ENCODE measurements at places on chromosomes 4 and X.

DNA sequence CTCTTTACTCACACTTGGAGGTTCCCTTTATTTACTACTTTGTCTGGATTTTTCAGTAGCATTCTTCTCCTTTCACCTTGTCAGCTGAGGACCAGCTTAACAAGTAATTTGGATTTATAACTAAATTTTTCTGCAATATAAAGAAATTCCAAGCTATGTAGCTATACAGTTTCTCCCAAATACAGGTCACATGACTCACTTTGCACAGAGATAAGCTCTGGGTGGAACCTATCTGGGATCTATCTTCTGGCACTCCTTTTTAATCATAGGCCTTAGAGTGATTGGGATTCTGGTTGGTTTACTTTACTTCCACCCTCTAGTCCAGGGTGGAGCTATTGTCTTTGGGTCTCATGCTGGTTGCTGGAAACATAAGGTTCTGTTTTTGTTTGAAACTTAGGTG, 34.9 kb upstream of the STK26 start:
- no peak for DNase-seq

DNA sequence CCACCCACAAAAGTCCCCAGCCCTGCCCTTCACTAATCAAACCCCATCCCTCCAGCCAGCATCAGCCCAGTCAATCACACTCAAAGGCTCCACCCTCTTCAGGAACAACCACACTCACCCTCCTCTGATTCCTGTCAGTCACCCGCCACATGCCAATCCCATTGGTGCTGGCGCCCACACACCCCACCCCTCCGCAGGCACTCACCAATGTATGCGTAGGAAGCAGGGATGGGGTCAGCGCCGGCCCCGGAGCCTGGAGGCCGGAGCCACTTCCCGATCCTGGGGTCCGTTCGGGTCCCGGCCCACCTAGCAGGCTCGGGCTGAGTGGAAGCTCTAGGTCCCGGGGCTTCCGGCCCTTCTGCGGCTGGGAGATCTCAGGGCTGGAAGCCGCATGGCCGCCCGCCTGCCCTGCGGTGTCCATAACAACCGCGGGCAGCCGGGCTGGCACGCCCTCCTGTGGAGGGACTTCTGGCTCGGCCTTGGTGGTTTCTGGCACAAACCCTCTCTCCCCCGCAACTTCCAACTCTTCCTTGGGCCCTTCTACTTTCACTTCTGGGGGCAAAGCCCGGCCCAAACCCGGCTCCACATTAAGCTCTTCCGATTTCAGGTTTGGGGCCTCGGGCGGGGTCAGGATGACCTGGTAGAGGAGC, 7.9 kb upstream of the CFP start:
- no peak for DNase-seq

DNA sequence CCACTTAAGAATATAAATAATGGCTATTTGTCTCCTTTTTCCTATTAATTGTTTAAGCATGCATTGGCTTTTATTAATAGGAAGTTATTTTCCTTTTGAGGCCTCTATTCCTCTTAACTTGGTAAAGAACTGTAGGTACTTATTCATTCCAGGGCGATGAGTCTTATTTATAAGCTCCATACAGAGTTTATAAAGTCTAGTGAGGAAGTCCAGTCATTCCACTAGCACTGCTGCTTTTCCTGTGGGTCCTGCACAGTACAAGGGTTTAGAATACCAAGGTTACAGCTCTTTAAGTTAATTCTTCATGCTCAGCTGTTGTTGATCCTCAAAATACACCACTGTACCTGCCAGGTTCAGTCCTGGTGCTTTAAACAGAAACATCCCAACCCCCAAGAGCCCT, 28.5 kb upstream of the WNK3 start:
- no peak for DNase-seq

DNA sequence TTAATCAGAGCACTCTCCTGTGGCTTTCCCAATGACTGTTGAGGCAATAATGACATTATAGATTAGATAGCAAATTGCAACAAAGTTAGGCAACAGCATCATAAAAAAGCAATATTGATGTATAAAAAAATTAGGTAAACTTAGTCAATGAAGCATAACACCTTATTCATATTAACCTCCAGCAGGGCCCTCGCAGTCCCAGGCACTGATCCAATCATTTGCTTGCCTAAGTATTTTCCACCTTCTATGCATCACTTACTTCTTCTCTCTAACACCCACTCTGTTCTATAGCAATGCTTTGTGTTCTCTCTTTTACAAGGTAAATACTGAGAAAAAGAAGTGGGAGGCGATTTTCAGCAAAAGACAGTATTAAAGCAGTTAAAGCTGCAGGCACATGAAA, 833.5 kb upstream of the ADGRL3 start:
- DNase-seq = no peak

DNA sequence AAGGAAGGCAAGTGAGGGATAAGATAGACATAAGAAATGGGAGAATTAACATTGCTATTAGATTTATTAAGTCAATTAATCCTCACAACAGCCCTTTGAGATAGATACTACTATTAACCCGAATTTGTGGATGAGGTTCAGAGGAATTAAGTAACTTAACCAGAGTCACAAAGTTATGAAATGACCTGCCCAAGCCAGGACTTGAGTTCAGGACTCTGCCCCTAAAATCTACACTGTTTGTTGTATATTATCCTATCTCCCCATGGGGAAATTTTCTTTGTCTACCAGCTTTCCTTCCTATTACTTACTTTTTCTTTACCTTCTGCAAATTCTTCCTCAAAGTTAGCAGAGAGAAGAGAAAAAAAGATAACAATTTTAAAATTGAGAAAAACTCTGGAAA, 33.4 kb upstream of the UBQLN2 start:
- DNase-seq = no peak

DNA sequence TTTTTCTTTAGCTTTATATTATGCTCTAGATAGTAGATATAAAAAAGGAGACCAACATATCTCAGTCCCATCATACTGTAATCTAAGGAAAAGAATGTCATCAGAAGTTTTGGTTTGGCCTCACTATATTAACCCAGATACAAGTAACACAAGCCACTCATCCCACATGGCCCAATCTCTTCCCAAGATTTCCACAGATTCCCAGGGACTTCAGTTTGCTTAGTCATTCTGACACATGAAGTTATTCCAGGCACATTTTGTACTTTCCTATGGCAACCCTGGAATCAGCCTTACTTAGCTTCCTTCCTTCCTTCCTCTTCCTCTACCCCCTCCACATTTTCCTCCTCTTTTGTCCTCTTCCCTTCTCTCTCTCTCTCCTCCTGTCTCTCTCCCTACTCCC, 21.7 kb upstream of the DCLK2 start:
- peak; percentile 52 for DNase-seq

- DNase-seq = no peak
Observed at GRCh38 chr4:35771571-35771970, 472.7 kb downstream of the ARAP2 start.

DNA sequence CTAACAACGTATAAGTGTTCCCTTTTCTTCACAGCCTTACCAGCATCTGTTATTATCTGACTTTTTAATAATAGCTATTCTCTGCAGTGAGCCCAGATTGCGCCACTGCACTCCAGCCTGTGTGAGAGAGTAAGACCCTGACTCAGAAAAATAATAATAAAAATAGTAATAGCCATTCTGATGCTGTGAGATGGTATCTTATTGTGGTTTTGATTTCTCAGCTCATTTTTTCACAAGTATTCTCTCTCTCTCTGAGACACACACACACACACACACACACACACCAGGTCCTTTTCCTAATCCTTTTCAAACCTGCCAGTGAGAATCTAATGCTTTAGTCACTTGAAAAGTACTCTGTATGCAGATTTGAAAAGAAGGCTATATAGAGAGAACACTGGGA, 89.8 kb downstream of the CHIC2 start:
- no peak for DNase-seq

DNA sequence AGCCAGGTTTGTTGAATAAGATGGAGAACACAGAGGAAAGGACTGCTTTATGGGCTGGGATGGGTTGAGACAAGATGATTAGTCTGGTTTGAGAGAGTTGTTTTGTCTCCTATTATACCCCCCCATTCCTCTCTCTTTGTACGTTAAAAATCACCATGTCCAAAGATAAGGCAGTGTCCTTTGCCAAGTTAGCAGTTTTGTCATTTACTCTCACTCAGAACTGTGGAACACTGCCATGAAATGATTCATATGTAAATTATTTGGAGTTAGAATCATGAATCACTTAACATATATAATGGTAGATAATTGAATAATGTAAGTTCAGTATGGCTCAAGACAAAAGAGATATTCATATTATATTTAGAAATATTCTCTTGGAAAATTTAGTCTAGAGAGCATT, 151.3 kb downstream of the DCLK2 start:
- DNase-seq = peak; percentile 55

DNA sequence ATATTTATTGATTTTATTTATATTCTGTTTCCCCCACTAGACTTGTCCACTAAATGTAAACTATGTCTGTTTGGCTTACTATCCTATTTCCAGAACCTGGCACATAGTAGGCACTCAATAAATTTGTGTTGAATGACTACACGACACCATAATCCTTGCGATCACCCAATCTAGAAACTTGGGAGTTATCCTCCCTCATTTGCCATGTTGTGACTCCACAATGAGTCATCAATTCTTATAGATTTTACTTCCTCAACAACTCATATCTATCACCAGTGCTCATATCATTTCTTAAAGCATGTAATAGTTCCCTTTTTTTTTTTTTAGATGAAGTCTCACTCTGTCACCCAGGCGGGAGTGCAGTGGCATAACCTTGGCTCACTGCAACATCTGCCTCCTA, 39.9 kb upstream of the VAMP7 start:
- DNase-seq = no peak

- no peak for DNase-seq
Observed at GRCh38 chr4:28545986-28546385, 1685.3 kb downstream of the STIM2 start.

GRCh38 chr4:187451776-187452175, 543.8 kb upstream of the ZFP42 start:
- DNase-seq = no peak

DNA sequence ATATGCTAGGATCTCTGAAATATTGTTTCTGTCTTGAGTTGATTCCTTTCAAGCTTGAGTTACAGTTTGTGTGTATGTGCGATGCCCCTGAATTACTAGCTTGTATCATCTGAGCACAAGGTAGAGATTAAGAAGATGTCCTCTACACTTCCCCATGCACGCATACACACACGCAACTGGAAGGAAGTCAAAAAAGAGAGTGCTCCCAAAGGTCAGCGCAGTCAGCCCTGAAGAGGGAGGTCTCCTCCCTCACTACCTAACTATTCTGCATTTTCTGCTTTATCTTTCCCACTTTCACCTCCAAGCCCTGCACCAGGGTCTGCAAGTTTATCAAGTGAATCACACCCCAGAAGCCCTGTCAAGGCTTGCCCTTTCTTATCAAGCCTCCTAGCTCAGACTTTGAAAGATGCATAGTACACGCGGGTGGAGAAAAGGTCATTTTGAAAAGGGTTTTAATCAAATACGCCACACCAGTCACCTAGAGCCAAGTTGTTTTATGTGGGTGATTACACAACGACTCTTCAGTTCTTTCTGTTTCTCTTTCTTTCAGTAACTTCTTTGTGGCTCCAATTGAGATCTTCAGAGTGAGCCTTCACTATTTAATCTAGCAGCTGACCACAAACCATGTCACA, 127.7 kb downstream of the ASB9 start:
- no peak for DNase-seq

GRCh38 chr4:77022560-77023179, 53.1 kb downstream of the CCNI start:
- DNase-seq = peak; percentile 35

GRCh38 chrX:66015900-66016689, 23.8 kb downstream of the VSIG4 start:
- DNase-seq = no peak

GRCh38 chrX:99909946-99910345, 500.1 kb downstream of the PCDH19 start:
- DNase-seq = no peak

GRCh38 chr4:52889354-52889753, 27.2 kb downstream of the RASL11B start:
- no peak for DNase-seq

DNA sequence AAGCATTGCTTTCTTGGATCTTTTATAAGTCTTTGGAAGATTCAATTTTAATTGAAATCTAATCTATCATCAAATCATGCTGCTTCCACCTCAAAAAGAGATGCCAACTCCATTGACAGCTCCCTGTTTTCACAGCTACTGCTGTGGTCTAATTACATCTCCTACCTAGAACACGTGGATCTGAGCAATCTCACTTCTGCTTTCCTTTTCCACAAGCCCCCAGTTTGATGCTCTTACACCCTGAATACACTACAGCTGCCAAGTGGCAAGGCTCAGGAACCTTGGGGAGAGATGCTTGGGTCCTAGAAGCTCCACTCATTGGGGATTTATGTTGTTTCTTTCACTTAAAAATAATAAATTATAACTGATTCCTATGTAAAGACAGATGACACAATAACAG, 172.0 kb downstream of the CFAP299 start:
- no peak for DNase-seq

GRCh38 chrX:87006561-87006960, 511.0 kb upstream of the KLHL4 start:
- no peak for DNase-seq

- peak; percentile 63 for DNase-seq
Observed at GRCh38 chr4:127975121-127975770, 10.0 kb downstream of the ABHD18 start.

- DNase-seq = peak; percentile 41
Observed at GRCh38 chr4:24730256-24731001, 64.9 kb upstream of the SOD3 start.

DNA sequence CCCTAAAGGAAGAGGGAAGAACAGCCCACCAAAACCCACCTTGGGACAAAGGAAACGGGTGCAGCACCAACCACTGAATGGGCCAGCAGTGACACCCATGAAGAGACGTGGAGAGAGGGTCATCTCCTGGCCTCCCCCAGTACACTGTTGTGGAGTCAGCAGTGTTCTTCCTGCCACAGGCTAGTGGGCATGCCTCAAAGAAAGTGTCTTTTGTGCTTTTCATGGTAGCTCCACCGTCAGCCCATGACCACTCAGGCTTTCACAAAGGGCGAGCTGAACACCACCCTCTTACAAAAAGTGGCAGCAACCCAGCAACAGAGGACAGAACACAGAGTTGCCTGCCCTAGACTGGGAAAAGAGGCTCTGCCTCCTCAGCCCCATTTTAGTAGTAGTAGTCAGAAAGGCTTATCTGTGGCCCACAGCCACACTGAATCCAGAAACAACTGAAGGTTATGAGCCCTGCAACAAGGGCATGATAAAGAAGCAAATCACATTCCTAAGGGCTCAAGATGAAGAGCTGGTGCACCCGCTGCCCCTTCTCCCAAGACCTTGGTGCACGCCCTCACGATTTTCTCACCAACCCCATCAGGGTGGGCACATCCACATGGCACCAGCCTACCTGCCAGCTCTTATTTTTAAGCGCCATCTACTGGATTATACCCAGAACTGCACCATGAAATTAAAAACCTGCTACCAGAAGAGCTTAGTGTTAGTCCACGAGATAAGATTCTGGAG, 53.1 kb downstream of the RAB28 start:
- no peak for DNase-seq

GRCh38 chrX:71627588-71628404, 9.5 kb upstream of the CXCR3 start:
- DNase-seq = no peak

- no peak for DNase-seq
Observed at GRCh38 chr4:37524267-37524666, 161.9 kb downstream of the RELL1 start.

Data from HCEC 1CT (cell line).